HL-60 (cell line): ENCODE measurements at places on chromosomes 11 and 22.

DNA sequence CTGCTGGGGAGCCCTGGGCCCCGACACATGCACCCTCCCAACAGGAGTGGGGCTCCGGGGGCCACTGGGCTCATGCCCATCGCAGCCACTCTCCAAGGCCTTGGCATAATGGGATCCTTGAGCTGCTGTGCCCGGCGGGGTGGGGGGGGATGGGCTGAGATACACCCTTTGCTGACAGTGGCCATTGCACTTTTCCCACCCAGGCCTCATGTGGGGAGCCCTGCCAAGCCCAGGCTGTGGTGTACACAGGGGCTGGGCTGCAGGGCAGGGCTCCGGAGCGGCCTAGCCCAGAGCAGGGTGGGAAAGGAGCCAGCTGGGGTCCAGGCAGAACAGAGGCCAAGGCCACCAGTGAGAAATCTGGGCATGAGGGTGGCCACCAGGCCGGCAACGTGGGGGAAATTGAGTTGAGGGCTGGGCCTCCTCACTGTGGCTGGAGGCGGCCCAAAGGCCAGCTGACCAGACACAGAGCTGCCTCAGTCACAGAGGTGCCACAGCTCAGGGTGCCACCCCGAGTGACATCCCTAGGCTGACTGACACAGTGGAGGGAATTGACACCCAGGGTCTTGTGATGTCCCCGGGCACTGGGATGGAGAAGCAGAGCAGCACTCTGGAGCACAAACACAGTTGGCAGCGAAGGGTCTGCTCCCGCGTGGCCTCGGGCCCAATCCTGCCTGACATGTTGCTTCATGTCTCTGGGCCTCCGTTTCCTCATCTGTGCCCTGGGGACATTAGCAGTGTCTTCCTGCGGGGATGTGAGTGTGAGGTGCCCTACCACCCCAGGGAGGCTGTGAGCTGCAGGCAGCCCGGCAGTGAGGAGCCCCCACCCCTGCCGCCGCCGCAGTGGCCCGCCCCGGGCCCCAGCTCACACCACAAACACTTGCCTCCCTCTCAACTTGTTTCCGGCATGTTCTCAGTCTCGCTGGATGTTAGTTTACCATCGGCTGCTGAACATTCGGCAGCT is 30.4 kb downstream of the RTN4R start:
- no peak for DNase-seq

GRCh38 chr11:81869351-81870065 is 864.2 kb downstream of the FAM181B start:
- DNase-seq = peak; percentile 38

DNA sequence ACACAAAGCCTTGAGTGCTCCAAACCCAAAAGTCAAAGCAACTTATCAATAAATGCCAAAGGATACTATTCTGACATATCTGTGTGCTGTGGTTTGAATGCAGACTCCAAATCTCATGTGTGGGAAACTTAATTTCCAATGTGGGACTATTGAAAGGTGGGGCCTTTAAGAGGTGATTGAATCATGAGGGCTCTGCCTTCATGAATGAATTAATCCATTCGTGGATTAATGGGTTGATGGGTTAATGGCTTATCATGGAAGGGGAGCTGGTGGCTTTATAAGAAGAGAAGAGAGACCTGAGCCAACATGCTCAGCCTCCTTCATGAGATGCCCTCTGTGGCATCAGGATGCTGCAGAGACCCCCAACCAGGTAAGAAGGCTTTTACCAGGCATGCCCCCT is 16.8 kb upstream of the ZNF280A start:
- no peak for DNase-seq

DNA sequence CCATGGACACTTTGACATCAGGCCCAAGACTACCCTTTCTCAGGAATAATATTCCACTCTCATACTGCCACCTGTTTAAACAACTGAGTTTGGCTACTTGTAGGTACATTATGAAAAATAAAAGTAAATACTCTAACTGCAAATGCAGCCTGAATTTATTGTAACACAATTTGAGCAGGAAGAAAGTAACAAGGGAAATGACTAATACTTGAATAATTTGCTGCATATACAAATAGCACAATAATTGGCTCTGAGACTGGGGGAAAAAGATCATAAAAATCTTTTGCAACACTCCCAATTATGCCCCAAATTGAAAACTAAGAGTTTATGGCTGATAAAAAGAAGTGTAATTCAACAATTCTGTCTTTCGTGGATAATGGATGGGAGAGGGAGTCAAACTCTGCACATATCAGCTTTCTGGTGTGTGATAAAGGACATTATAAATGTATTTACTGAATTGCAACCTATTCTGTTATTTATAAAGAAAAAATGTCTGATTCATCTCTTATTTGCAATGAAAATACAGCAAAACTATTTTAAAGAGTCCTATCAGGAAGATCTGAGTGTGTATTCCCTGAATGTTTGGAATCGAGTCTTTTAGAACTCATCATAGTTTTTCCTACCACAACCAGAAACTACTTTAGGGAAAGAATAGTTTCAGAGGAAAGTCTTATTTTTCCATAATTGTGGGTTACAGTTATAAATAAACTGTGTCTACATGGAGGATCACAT is 359.0 kb downstream of the JRKL start:
- no peak for DNase-seq

DNA sequence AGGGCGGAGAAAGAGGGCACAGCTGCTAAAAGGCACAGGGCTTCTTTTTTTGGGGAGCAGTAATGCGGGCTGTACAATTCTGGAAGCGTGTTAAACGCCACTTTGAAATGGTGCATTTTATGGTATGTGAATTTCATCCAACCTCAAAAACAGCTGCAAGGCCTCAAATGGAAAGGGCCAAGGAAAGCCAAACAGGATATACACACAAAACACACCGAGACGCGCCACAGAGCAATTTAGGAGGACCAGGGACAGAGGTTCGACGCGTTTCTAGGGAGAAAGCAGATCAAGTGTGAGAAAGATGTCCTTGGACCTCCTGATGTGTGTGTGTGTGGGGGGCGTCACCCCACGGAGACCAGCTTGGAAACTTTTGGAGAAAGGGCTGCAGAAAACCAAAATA is 31.1 kb downstream of the TSPAN4 start:
- DNase-seq = no peak

GRCh38 chr22:50184902-50185374 is 775 bp upstream of the TRABD start:
- DNase-seq = no peak

GRCh38 chr11:44229098-44229497 is 80.8 kb downstream of the ALX4 start:
- DNase-seq = no peak

GRCh38 chr11:95500466-95500865 is 269.5 kb upstream of the SESN3 start:
- DNase-seq = no peak

DNA sequence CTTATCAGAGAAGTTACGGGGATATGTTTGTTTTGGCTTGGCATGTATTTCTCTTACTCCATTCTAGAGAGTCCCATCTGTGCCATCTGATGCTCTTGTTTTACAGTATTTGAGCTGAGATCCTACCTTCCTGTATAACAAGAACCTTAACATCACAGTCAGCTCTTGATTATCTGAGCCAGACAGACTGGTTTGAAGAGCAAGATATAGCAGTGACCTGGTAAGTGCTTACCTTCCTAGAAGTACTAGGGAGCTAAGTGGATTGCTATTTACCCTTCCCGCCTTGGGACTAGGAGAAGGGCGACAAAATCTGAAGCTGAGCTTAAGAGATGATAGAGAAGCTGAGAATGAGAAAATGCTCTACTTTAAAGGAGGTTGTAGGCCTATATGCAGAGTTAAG is 235.3 kb downstream of the CSNK2A3 start:
- DNase-seq = no peak

DNA sequence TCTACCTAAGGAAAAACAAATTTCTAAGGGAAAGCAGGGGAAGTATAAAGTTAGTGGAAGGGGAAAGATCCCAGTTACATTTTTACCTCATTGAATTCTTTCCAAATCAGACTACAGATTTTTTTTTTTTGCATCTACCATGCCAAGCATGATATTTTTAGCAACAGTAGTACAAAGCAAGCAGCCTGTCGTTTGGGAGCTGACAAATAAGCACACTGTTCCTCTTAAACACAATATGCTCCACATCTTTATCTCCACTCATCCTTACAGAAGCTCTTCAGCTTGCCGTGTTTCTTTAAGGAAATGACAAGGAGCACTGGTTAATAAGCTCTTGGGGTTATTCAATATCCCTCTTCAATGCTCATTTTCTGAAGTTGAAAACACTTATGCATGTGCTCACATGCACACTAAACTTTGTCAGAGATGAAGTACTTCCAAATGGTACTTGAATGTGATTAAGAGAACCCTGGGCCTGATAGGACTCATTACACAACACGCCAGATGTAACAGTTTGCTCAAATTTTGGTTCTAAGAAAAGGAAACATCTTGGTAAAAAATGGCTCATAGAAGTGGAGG is 53.8 kb downstream of the PAX6 start:
- no peak for DNase-seq

DNA sequence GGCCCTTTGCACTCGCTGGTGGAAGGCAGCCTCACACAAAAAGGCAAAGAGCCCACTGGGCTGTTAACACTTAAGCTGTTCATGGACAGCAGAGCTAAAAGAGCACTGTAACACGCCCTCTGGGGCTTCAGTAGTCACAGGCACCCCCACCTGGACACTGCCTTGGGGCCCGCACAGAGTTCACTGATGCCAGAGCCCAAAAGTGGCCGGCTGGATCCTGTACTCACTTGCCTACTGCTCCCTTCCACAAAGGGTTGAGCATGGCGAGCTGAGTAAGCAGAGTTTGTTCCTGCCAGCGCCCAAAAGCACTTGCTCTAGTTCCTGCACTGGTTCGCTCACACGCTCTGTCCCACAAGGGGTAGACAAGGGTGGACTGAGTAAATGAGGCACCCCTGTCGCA is 78.8 kb downstream of the RELT start:
- no peak for DNase-seq
